Vagina (tissue), 2 donors: ENCODE measurements at places on chromosomes 11 and 22. TPM values are rescaled to one million over a fixed set of nuclear protein-coding genes. Genes with fewer than 3 reads are reported as not detected.

SLC6A5 gene
- total RNA-seq = not detected

OR8B4 gene
- total RNA-seq = not detected

INS gene
- not detected for total RNA-seq

BTG4 gene
- total RNA-seq = not detected

HOATZ gene
- not detected for total RNA-seq

LGALS12 gene
- 2.7 TPM for total RNA-seq

CD6 gene
- total RNA-seq = 3.9 TPM
